AG09309 (cell line): ENCODE measurements at places on chromosomes 6 and 20.

DNA sequence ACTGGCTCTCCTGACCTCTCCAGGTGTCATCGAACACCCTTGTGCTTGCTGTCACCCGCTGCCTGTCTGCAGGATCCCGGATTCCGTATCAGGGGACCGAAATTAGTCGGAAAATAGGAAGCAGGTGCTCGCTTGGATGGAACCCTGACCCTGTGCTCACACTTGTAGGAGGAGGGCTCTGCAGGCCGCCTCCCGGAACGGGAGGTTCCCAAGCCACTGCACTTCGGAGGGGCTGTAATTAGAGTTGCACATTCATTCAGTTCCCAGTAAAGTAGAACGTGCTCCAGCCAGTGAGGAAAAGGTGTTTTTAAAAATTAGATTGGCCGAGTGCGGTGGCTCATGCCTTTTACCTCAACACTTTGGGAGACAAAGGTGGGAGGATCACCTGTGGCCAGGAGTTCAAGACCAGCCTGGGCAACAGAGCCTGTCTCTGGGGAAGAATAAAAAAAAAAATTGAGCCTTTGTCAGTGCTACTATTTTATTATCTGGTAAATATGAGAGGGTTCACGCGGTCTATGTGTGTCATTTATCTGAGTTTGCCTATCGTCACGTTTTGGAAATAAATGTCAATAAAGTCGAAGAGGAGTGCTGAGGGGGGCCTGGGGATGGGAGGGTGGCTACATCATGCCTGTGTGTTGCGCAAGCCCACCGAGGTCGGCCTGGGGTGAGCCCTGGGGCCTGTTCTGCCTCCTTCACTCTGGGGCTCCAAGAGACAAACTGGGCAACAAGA lies 1.5 kb upstream of the GMEB2 start:
- no peak for DNase-seq

DNA sequence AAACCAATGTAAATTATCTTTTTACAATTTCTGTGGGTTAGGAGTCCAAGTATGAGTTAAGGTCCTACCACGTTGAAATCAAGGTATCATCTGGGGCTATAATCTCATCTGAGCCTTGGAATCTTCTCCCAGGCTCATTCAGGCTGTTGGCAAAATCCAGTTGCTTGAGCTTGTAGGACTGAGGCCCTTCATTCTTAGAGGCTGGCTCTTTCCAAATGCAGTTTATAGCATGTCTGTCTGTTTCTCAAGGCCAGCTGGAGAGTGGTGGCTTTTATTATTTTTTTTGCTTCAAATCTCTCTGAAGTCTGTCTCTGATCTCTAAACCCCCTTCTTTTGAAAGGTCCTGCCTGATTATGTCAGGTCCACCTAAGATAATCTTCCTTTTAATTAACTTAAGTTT lies 177.2 kb upstream of the ASCC3 start:
- no peak for DNase-seq

DNA sequence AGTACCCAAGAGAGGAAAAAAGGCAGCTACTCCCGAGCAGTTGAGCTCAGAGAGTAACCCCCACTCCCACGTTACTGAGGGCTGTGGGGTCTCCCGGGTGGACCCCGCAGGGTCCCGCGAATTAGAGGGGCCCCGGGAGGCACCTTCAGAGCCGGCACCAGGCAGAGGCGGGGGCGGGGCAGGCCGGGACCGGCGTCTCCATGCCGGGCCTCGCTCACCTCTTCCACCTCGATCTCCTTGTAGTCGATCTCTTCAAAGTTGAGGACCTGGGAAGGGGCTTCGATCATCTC lies 381 bp downstream of the MAP3K7 start:
- no peak for DNase-seq

DNA sequence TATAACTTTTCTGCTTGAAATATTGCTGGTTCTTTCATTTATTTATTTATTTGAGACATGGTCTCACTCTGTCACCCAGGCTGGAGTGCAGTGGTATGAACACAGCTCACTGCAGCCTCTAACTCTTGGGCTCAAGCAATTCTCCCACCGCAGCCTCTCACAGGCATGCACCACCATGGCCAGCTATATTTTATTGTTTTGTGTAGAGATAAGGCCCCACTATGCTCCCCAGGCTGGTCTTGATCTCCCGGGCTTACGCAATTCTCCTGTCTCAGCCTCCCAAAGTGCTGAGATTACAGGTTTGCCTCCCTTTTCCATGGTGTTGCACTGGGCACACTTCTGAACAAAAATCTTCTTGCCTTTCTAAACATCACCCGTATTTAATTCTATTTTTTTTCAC lies 39.1 kb upstream of the RNGTT start:
- no peak for DNase-seq

- DNase-seq, result no peak
Observed at GRCh38 chr6:160393891-160394653, 45.9 kb downstream of the SLC22A3 start.

DNA sequence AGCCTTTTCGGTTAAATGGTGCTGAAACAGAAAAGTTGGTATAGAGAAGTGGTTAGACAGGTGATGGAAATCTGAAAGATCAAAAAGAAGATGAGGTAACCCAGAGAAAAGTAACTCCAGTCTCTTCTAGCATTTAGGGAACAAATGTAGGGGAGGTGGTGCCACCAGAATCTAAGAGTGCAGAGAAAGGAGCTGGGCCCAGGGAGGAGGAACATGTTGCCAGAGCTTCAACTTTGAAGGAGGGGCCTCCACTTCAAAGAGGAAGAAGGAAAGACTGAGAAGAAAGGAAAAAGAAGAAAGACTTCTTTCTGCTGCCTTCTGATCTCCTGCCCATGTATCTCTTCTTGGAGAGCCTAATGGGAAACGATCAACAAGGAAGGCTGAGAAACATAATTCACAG lies 23.5 kb upstream of the ATRN start:
- no peak for DNase-seq

GRCh38 chr6:33590531-33591198 lies 10.6 kb upstream of the BAK1 start:
- no peak for DNase-seq

DNA sequence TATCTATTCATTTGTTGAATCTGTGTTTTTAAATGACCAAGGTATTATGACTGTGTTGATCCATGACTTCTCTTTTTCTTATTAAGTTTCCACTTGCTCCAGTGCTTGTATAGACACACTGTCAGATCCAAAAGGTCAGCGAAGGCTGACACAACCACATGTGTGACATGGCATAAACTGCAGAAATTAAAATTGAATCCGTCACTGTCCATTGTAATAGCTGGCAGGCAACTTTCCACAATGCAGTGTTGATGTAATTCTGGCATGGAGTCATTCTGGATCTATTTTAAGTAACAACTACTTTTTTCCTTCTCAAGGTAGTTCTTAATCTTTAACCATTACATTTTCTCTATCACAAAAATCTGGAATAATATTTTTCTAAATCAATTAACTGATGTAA lies 145.3 kb downstream of the AIG1 start:
- no peak for DNase-seq

- no peak for DNase-seq
Observed at GRCh38 chr6:20686142-20686541, 151.9 kb downstream of the CDKAL1 start.

DNA sequence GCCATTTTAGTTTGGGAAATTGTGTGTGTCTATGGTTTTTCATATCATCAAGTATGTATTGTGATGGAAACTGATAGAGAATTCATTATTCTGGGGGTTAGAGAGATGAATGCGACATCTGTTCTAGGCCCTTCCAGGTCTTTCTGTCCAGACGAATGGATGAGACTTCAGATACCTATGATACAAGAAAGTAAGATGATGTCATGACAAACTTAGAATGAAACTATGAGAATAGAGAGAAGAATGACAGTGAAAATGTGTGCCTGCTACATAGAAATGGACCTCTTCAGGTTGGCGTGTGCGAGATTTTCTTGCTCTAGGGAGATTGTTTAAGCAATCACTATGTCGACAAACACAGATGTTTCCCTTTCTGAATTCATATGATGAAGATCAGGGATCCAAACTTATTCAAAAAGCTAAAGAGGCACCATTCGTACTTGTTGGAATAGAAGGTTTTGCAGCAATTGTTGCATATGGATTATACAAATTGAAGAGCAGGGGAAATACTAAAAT lies 76.1 kb downstream of the SCAND1 start:
- DNase-seq, result no peak

DNA sequence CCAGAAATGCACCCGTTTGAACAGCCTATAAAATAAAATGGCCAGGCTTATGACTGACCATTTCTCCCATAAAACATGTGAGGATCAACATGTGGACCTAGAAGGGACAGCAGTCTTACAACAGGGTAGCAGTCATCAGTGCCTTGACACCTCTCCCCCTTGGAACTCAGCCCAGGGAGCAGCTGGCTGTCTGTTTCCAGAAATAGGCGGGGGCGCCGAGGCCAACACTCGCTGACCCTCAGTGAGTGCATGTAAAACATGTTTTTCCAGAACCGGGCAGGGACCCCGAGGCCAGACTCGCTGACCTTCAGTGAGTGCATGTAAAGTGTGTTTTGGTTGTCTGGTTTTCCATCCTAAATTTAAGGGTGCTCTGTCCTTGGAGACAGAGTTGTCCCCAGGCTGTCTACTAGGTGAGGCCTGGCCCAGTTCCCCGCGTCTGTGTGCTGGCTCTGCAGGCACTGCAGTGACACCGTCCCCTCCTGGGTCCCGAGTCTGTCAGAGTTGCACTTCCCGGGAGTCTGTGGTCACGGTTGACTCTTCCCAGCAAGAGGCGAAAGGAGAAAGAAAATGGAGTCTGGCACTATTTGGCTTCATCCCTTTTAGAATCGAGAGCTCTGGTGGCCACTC lies 19.8 kb upstream of the ADRM1 start:
- DNase-seq, result no peak

GRCh38 chr20:25270829-25271251 lies 23.0 kb downstream of the PYGB start:
- DNase-seq, result no peak

- DNase-seq, result no peak
Observed at GRCh38 chr6:6402591-6402990, 82.1 kb upstream of the F13A1 start.

- no peak for DNase-seq
Observed at GRCh38 chr6:13012977-13013680, 296.6 kb downstream of the PHACTR1 start.

DNA sequence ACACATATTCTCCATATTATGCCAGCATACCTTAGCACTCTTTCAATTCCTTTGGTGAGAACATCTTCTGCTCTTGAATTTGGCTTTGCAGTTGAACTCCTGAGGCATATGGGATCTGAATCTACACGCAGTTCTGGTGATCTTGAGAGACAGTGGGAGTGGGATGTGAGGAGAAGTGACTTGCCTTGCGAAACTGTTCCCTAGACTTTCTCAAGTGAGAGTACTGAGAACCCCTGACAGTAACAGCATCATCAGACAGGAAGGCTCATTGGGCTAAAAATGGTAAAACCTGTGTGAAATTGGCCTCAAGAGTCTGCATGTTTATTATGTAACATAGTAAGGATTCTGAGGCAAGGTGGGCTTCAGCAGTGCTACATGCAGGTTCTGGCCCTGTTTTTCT lies 49.1 kb upstream of the CEP85L start:
- no peak for DNase-seq

DNA sequence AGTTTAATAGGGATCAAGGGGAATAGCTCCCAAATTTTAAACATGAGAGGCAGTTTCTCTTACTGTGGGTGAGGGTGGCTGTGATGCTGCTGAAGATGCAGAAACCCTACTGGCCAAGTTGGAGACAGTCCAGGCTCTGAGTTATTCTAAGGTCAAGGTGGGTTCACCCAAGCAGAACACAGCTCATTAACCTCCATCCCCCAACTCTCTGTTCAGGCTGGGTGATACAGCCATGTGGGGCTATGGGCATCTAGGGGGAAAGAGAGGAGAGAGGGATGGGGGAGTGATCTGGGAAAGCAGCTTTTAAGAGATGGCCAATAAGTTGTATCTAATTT lies 18.9 kb upstream of the TRAM2 start:
- DNase-seq, result no peak

GRCh38 chr6:106534004-106534403 lies 95.3 kb downstream of the RTN4IP1 start:
- DNase-seq, result no peak

- no peak for DNase-seq
Observed at GRCh38 chr6:118260833-118261232, 287.3 kb upstream of the PLN start.

- no peak for DNase-seq
Observed at GRCh38 chr20:61832181-61832580, 233.5 kb downstream of the TAF4 start.

DNA sequence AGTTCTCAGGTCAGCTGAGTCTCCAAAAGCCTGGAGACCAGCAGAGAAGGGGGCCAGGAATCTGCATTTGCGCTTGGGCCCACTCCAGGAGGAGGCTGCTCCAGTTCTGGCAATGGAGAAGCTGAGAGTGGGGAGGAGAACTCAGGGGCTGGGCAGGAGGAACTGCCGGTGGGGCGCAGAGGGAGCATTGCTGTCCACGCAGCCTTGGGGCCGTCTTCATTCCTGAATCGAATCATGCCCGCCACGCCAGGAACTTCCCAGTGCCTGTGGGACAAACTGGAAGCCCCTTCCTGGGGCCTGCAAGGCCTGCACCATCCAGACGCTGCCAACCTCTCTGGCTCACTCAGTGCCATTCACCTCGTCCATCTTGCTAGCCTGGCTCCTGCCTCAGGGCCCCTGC lies 16.9 kb downstream of the RAB44 start:
- no peak for DNase-seq

- DNase-seq, result peak; percentile 29
Observed at GRCh38 chr6:101926149-101926925, 532.8 kb downstream of the GRIK2 start.

DNA sequence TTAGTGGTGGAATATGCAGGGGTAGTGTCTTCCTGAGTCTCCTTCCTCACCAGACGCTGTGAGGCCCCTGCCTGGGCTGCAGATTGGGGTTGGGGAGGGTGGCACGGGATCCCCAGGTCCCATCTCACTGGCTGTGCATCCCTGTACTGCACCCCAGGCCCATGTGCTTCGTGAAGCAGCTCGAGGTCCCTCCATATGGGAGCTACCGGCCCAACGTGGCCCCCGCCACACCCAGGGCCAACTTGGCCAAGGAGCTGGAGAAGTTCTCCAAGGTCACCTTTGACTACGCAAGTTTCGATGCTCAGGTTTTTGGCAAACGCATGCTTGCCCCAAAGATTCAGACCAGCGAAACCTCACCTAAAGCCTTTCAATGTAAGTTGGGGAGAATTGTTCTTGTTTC lies 38.6 kb upstream of the PCMTD2 start:
- no peak for DNase-seq

GRCh38 chr20:50679753-50680104 lies 11.6 kb downstream of the RIPOR3 start:
- no peak for DNase-seq

DNA sequence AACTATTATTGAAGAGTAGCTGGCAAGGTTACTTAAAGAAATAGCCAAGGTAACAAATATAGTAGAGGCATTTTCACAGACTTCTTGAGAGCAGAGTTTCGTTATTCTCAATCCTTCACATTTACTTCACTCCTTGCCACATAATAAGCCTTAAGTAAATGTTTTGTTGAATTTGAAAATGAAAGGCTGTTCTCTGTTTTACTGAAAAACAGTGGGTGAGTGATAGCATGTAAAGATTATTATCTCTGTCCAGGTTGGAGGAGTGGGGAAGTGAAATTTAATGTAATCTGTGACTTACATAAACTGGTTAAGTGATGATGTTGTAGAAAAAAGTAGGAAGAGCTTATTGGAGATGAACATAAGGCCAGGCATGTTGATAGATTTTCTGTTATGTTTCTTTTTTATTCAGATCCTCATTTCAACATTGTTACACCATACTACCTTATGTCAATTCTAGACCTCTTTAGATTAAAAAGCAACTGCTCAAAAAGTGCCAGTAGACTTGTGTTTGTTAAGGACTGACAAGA lies 55.0 kb downstream of the QKI start:
- DNase-seq, result no peak

- no peak for DNase-seq
Observed at GRCh38 chr6:18350271-18350670, 36.9 kb upstream of the RNF144B start.

- DNase-seq, result no peak
Observed at GRCh38 chr20:42392442-42392841, 774.3 kb upstream of the CHD6 start.
